M059J (cell line): ENCODE measurements at places on chromosomes 4 and X.

- DNase-seq, result peak; percentile 28
These were observed 408.2 kb downstream of the SMARCA1 start for GRCh38 chrX:129115104-129115503.

- DNase-seq, result no peak
These were observed 90.3 kb upstream of the PRKX start for GRCh38 chrX:3803713-3804112.

GRCh38 chrX:136193771-136194170 is 46.4 kb downstream of the FHL1 start:
- DNase-seq, result peak; percentile 68

- peak; percentile 17 for DNase-seq
These were observed 39.5 kb downstream of the TMEM154 start for GRCh38 chr4:152640058-152640921.

DNA sequence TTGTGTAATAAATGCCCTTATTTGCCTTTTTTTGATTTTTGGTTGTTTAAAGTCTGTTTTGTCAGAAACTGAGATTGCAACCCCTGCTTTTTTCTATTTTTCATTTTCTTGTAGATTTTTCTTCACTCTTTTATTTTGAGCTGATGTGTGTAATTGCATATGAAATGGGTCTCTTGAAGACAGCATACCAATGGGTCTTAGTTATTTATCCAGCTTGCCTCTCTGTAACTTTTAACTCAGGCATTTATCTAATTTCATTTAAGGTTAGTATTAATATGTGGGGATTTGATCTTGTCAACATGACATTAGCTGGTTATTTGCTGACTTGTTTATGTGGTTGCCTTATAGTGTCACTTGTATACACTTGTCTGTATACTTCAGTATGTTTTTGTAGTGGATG is 378.0 kb downstream of the CPXCR1 start:
- DNase-seq, result no peak

- DNase-seq, result no peak
These were observed 20.6 kb downstream of the RTL5 start for GRCh38 chrX:72110876-72111708.

DNA sequence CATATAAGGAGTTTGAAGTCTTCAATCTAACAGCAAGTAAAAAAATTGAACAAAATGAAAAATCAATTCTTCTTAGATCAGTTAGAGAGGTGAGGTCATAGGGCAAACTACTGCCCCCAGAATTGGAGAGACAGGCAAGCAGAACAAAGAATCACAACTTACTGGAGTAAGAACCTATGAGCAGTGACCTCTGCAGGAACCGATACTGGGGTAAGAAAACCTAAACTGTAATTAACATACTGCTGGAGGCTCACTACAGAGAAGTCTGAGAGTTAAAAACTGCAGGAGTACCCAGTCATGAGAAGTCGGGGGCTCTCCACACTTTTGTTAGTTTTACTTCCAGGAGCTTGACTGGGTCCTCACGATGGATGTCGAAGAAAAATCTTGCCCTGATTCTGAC is 16.0 kb downstream of the CLDN22 start:
- no peak for DNase-seq

DNA sequence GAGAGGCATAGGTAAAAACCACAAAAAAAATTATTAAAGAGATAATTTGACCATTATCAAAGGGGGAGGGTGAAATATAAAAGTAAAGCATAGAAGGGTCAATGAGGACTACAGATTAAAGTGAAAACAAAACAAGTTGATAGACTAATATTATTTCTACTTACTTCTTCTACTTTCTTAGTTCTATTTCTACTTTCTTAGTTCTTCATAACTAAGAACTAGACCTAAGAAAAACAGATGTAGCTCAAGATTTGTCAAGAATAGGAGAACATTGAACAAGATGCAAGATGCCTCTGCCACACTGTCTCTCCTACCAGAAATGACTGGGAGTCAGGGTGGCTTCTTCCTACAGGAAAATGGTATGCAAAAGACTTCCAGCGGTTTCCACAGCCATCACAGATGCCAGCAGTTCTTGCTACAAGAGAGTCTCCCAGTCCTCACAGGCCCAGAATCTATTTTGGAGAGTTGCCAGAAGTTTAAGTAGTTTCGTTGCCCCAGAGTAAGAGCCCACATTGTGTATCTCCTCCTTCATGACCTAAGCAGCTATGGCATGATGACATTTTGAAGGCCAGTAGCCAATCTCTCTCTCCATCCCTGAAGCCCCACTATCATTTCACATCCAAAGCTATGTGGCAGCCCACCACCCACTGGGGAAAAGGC is 42.9 kb upstream of the DDX60 start:
- no peak for DNase-seq

GRCh38 chrX:117397844-117398243 is 718.8 kb downstream of the KLHL13 start:
- DNase-seq, result no peak

- DNase-seq, result peak; percentile 89
These were observed 21.0 kb downstream of the SAT1 start for GRCh38 chrX:23803931-23804381.

GRCh38 chr4:170259631-170260153 is 169.9 kb upstream of the AADAT start:
- DNase-seq, result peak; percentile 61

- no peak for DNase-seq
These were observed 62.7 kb upstream of the GPC4 start for GRCh38 chrX:133477986-133478385.

DNA sequence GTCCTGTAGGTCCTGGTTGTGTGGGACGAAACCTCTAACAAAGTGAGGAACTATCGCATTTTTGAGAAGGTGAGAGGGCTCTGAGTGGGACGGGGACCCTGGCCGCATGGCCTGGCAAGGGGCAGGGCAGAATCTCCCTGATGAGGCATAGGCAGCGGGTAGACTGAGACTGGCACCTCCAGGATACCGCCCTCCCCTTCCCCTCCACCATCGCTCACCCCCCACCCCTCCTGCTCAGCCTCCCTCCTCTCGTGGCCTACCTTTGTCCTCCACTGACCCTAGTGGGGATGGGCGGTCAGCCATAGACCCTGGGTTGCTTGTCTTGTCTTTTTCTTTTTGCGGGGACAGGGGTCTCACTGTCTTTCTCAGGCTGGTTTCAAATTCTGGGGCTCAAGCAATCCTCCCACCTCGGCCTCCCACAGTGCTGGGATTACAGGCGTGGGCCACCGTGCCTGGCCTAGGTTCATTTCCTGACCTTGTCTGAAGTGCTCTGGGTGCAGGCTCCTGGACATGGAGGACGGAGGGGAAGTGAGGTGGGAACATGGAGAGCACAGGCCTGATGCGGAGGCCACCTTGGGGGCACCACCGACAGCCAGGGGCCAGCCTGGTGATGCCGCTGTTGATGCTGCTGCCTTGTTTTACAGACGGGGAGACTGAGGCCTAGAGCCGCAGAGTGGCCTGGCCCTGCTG is 10.5 kb upstream of the ADD1 start:
- no peak for DNase-seq

DNA sequence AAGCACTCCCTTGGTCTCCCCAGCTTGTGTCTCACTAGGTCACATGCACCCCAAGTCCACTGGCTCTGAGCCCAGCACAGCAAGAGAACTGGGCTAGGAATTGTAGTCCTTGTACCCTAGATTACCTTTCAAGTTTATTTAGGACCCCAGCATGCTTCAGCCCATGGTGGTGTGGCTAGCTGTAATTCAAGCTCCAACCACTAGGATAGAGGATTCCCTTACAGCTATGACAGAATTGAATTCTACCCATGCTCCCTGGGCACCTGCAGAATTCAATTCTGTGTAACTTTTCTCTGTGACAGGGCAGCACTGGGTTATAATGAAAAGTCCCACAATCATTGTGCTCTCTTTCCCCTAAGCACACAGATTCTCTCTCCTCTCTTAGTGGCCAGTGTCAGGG is 253.8 kb upstream of the DMD start:
- DNase-seq, result no peak

DNA sequence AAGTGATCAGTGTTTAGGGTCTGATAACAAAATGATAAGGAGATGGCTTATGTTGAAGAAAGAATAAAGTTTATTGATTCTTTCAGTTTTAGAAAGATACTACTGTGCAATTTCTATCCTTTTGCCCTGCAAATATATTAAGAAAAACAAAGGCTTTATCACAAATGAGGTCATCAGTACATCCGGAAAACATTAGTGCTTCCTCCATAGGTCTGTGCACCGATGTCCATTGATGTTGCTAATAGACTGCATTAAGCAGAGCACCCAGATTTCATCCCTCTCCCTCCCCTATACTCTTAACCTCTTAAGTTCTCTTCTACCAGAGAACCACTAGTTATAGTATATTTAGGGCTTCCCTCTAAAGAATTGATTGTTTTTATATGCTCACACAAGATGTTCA is 53.7 kb upstream of the HHIP start:
- DNase-seq, result no peak

DNA sequence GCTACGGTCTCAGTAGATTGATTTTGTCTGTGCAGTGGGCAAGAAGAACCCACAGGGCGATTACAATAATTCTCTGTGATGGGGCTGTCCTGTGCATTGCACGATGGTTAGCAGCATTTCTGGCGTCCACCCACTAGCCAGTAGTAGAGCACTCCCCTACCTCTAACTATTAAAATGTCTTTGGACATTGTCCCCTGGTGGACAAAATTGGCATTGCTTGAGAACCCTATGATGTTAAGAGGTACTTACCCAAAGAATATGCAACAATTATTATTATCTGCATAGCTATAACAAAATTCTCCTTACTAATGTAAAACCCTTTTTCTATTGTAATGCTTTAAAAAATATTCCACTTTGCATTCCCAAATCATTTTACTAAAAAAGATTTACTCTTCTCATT is 109.5 kb upstream of the VCX3A start:
- no peak for DNase-seq

DNA sequence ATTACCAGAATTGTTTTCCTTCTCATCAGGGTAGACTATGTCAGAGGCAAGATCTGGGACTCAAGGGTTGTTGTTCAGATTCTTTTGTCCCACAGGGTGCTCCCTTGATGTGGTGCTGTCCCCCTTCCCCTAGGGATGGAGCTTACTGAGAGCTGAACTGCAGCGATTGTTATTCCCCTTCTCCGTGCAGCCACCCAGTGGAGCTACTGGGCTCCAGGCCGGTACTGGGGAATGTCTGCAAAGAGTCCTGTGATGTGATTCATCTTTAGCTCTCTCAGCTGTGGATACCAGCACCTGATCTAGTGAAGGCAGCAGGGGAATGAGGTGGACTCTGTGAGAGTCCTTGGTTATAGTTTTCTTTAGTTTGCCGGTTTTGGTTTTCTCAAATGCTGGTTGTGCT is 247.4 kb upstream of the HAND2 start:
- DNase-seq, result no peak

GRCh38 chr4:24137671-24138601 is 248.1 kb upstream of the PPARGC1A start:
- peak; percentile 2 for DNase-seq

GRCh38 chr4:126018274-126018673 is 703.5 kb downstream of the FAT4 start:
- DNase-seq, result no peak

DNA sequence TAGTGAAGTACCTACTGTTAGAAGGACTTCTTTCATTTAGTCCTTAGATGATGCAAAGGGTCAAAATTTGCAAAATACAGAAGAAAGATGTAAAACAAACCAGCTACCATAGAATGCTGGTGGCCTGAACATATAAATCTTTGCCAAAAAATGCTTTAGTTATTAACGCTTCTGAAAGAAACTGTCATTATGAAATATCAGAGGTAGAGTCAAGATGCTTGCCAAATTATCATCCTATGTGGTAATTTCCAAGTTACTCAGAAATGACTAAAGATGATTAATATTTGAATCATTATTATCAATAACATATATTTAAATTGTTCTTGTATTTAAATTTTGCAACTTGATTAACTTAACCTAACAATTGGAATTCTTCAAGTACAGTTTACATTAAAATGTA is 588.4 kb upstream of the FAM241A start:
- DNase-seq, result no peak

DNA sequence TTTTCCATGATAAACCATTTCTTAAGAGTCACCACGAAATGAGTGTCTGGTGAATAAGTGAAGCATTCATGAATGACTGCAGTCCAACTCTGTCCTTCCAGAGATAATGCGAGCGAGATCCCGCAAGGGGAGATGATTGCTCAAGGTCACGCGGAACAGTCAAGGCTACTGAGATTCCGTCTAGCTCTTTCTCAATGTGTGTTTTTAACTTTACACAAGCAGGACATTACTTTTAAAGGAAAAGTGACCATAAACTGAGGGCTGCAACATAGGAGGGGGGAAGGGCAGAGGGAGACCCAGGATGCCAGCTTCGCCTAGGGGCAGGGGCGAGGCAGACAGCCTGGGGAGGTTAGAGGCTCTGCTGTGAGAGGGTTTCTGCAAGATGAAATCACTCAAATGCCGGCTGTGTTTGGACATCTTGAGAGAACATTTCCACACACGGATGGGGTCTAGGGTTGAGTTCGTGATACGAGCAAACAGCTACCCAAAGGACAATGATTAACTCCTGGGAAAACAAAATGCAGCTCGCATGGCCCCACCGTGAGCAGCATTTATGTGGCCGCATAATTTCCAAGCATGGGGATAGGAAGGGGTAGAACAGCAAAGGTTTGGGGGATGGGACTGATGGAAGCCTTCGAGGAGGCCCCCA is 23.8 kb upstream of the CCNQ start:
- DNase-seq, result no peak

GRCh38 chr4:94583914-94584641 is 132.3 kb downstream of the PDLIM5 start:
- DNase-seq, result no peak

- DNase-seq, result peak; percentile 67
These were observed 22.4 kb upstream of the CLTRN start for GRCh38 chrX:15686818-15687685.

GRCh38 chrX:108811891-108812290 is 75.5 kb upstream of the IRS4 start:
- no peak for DNase-seq

DNA sequence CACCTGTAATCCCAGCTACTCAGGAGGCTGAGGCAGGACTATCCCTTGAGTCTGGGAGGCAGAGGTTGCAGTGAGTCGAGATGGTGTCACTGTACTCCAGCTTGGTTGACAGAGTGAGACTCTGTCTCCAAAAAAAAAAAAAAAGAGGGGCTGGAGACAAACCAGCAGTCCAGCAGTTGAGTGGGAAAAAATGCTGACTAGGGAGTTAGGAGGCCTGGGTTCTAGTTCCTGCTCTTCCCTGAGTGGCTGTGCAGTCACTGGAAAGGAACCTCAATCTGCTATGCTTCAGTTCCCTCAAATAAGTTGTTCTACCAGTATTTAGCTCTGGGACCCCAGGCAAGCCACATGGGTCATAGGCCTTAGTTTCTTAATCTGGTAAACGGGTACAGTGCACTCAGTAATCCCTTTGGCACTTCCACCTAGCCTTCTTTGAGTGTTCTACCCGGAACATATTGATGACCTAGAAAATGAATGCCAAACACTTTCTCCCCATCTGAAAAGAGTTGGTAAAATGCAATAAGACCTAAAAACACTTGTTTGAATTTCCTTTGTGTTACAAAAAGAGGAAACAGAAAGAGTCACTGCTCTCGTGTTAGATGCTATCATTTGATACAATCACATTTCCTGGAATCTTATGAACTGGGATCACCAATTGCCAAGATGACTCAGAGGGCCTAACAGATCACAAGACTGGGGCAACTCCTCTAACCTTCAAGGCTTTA is 99.3 kb upstream of the EGFL6 start:
- DNase-seq, result peak; percentile 92
